ENCODE measurements at places on chromosomes 11 and 22. TPM values are rescaled to one million over a fixed set of nuclear protein-coding genes. Genes with fewer than 3 reads are reported as not detected.

DNA sequence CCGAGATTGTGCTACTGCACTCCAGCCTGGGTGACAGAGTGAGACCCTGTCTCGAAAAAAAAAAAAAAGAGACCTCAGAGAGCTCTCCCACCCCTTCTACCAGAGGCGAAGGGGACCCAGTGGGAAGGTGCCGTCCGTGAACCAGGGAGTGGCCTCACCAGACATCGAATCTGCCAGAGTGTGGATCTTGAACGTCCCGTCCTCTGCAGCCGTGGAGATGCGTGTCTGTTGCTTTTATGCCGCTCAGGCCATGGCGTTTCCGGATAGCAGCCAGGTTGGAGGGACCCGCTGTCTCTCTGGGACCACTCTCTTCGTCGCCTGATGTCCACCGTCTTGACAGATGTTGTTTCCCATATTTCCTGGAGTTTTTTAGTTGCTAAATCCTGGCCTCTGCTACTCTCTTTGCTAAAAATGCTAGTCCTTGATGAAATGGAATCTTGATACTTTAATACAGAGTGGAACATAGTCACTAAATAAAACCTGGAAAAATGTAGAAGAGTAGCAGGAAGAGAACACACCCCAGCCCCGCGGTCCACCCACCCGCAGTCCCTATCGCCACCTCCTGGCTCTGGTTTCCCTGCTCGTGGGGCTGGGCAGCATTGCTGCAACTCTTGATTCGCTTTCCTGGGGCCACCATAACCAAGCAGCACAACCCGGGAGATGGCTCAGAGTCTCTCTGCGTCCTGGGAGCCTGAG, 12.0 kb upstream of the MUC6 start:
- no peak for DNase-seq
- H3K27me3 ChIP-seq, result peaks cover 23% of the 10 kb centered on the region
- no peak overlapping the region for H3K27ac ChIP-seq
- H3K4me3 ChIP-seq, result no peak overlapping the region

GRCh38 chr11:27487706-27488105, 15.1 kb upstream of the LGR4 start:
- no peaks in the 10 kb centered on the region for H3K36me3 ChIP-seq
- no peaks in the 10 kb centered on the region for H3K27me3 ChIP-seq
- no peak for DNase-seq
- H3K27ac ChIP-seq, result no peak overlapping the region
- H3K4me3 ChIP-seq, result no peak overlapping the region

GRCh38 chr11:68962527-68963250, 18.1 kb downstream of the MRGPRD start:
- peak; percentile 39 for DNase-seq
- H3K4me1 ChIP-seq, result no peaks in the 10 kb centered on the region
- H3K27me3 ChIP-seq, result no peaks in the 10 kb centered on the region
- H3K36me3 ChIP-seq, result no peaks in the 10 kb centered on the region

DNA sequence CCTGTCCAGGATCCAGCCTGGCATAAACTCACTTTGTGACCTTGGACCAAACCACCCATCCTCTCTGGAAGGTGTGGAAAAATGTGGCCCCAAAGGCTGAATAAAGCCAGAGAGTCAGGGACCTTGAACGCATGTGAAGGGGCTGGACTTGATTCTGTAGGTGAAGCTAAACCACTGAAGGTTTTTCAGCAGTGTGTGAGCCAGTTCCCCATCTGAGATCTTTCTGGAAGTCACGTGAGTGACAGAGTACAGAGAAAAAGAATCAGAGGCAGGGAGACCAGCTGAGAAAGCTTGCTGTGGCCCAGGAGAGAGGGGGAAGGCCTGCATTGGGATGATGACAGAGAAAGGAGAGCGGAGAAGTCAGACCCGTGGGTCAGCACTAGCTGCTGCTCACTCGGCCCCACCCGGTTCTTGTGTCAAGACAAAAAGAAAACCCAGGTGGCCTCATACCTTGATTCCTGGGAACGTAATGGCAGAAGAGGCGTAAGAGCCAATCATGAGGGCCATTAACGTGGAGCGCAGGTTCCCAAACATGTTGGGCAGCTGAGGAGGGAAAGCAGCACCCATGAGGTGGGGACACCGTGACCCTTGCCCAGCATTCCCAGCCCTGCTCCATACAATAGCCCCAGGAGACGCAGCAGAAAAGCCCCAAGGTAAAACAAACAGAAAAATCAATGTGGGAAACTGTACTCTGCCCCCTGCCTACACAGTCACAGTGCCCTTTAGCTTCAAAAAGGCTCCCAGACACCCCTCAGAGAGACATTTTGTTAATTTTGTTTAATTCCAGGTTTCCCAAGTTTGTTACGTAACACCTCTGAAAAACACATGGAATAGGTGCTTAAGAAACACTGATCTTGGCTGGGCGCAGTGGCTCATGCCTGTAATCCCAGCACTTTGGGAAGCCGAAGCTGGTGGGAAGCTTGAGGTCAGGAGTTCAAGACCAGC, 17.9 kb downstream of the SLC43A1 start:
- H3K36me3 ChIP-seq, result no peaks in the 10 kb centered on the region
- H3K4me1 ChIP-seq, result peaks cover 6% of the 10 kb centered on the region
- H3K27me3 ChIP-seq, result no peaks in the 10 kb centered on the region
- H3K4me3 ChIP-seq, result no peak overlapping the region
- no peak for DNase-seq

DNA sequence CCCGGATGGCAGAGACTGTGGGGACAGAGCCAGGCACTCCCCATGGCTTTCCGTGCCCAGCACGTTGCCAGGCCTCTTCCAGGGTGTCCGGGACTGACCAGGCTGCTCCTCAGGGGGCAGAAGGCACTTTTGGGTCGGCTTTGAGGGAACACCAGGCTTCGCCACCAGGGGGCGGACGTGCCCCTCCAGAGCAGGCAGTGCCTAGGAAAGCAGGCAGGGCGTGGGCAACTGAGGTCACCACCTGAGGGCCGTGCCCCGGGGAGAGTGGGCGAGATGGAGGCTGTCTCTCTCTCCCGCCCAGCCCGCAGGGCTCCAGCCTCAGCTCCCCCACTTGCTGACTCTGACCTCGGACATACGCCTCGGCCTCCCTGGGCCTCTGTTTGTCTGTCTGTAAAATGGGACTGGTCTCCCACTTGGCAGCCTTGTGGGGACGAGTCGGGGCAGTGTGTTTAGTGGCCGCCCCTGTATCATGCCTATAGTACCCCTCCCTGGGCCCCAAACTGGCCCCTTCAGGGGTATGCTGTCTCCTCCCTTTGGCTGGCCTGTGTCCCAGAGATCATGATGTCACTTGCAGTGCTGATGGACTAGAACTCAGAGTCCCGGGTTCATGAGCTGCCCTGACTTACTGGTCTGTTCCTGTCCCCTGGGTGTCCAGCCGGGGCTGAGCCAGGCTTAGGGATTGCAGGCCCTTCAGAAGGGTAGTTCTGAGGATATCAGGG, 4.4 kb upstream of the PRR5 start:
- H3K4me3 ChIP-seq, result no peak overlapping the region
- no peak overlapping the region for H3K27ac ChIP-seq
- peak; percentile 87 for DNase-seq
- H3K36me3 ChIP-seq, result no peaks in the 10 kb centered on the region
- H3K4me1 ChIP-seq, result peaks cover 6% of the 10 kb centered on the region

GRCh38 chr11:77193911-77194830, 66.1 kb downstream of the MYO7A start:
- no peaks in the 10 kb centered on the region for H3K36me3 ChIP-seq
- DNase-seq, result no peak
- H3K27ac ChIP-seq, result no peak overlapping the region
- no peaks in the 10 kb centered on the region for H3K27me3 ChIP-seq
- no peak overlapping the region for H3K4me3 ChIP-seq
- H3K4me1 ChIP-seq, result no peaks in the 10 kb centered on the region

DNA sequence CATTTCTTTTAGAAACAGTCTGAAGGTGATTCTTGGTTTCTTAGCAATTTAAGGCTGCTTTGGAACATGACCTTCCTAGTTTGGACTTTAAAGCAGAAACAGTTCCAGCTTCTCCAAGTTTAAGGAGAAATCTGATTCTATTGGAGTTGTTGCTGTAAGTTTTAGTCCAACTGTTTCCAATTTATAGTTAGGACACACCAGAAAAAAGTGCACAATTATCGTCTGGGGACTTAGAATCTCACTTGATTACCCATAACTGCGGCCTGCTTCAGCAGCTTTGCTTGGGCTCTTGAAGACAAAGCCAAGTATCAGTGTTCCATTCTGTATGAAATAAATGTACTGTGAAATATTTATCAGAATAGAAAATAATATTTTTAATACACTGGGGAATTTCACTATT, 246.6 kb downstream of the TMEM135 start:
- DNase-seq, result no peak
- H3K27me3 ChIP-seq, result no peaks in the 10 kb centered on the region
- H3K4me1 ChIP-seq, result no peaks in the 10 kb centered on the region

GRCh38 chr11:82981852-82982251, 80.3 kb downstream of the DDIAS start:
- peaks cover 55% of the 10 kb centered on the region for H3K36me3 ChIP-seq
- no peaks in the 10 kb centered on the region for H3K27me3 ChIP-seq
- H3K4me3 ChIP-seq, result no peak overlapping the region
- H3K4me1 ChIP-seq, result peaks cover 9% of the 10 kb centered on the region
- DNase-seq, result no peak

DNA sequence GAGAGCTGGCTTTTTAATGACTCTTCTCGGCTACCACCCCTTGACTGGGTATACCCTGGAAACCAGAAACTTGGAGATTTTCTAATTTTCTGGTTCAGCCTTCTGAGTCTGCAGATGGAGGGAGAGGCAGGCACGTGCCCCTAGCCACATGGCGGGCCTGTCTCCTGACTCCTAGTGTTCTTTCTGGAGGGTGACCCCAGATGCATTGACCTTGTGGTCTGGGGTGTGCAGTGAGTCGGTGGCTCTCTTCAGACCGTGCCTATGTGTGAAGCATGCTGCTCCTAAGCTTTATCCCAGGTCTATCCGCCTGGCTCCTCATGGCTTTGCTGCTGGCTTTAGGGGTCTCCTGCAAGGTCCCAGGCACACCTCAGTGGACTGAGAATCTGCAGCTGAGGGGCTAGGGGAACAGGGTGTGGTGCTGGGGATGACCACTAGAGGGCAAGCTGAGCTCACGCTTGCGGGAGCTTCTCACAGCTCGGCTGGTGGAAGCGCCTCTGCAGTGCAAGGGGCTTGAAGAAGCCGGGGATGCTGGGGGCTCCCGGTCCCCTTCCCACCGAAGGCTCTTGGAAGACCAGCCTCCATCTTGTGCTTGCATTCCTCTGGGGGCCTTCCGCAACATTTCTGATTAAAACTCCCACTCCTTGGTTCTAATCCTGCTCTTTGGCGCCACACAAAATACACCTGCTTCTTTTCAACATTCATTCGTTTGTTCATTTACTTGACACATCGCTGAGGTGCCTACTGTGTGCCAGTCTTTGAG, 51.8 kb downstream of the OTOG start:
- no peak overlapping the region for H3K4me3 ChIP-seq
- H3K4me1 ChIP-seq, result peaks cover 2% of the 10 kb centered on the region
- H3K27me3 ChIP-seq, result no peaks in the 10 kb centered on the region

- H3K36me3 ChIP-seq, result no peaks in the 10 kb centered on the region
- H3K4me3 ChIP-seq, result no peak overlapping the region
- peaks cover 6% of the 10 kb centered on the region for H3K27me3 ChIP-seq
- DNase-seq, result no peak
Measured at GRCh38 chr11:124600621-124601320, 10.5 kb upstream of the PANX3 start.

DNA sequence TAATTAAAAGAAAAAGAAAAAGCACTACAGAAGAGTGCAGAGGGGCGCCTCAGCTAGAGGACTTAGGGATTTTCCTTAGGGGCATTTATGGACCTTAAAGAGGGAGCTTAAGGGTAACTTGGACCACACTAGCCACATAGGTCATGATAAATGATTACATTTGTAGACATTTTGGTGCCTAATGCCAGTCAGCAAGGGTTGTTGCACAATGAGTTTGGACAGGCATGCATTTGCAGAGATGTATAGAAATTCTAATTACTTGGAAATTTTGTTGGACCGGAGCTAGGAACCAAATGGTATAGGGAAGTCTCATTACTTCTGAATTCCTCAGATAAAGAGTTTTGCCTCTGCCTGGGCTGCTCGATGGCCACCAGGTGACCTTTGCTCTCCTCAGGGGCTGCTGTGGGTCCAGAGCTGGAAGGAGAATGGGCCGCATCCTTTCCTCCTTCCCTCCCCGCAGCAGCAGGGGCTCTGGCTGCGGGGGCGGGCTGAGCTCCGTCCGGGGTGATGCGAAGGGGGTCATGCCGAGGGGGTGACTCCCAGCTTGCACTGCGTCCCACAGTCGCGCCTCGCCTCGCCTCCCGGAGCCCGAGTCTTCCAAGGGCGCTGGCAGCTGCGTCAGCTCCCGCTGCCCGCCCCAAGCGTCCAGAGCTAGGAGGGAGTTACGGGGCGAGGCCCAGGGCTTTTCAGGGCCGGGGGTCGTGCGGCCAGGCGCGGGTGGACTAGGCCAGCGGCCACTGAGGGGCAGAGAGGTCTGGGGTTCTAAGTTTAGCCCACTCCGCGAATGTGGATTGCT, 20.3 kb upstream of the MALAT1 start:
- H3K36me3 ChIP-seq, result no peaks in the 10 kb centered on the region
- DNase-seq, result no peak
- H3K27ac ChIP-seq, result peak overlapping the region; percentile 88

- peaks cover 8% of the 10 kb centered on the region for H3K36me3 ChIP-seq
- no peaks in the 10 kb centered on the region for H3K27me3 ChIP-seq
- H3K4me3 ChIP-seq, result no peak overlapping the region
- no peak for DNase-seq
- H3K27ac ChIP-seq, result peak overlapping the region; percentile 87
Measured at GRCh38 chr11:9747828-9748227, 84.0 kb downstream of the SWAP70 start.

- H3K27me3 ChIP-seq, result no peaks in the 10 kb centered on the region
- H3K4me3 ChIP-seq, result no peak overlapping the region
- DNase-seq, result no peak
- H3K27ac ChIP-seq, result no peak overlapping the region
Measured at GRCh38 chr11:122394313-122394712, 261.2 kb upstream of the UBASH3B start.

GRCh38 chr11:132054822-132055221, 684.4 kb downstream of the NTM start:
- H3K4me1 ChIP-seq, result no peaks in the 10 kb centered on the region
- H3K27ac ChIP-seq, result no peak overlapping the region
- no peaks in the 10 kb centered on the region for H3K36me3 ChIP-seq

DNA sequence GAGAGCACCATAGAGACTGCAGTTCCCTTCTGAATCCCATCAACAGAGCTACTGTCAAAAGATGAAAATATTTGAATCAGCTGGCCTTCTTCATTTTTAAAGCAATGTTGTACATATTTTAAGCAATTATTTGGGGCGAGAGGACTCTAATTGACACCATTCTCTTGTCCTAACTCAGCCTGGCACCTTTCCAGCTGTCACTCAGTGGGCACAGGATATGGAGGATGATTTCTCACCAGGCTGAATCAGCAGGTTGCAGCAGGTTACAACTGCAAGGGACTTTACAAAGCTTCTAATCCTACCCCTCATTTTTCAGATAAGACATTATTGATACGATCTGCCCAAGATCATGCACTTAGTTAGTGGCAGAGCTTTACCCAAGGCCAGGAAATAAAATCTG, 11.9 kb upstream of the WT1 start:
- H3K27ac ChIP-seq, result no peak overlapping the region
- H3K4me3 ChIP-seq, result no peak overlapping the region
- no peaks in the 10 kb centered on the region for H3K27me3 ChIP-seq

GRCh38 chr11:64409278-64409677, 50.3 kb downstream of the RPS6KA4 start:
- H3K4me3 ChIP-seq, result no peak overlapping the region
- no peaks in the 10 kb centered on the region for H3K36me3 ChIP-seq
- no peak overlapping the region for H3K27ac ChIP-seq
- H3K4me1 ChIP-seq, result no peaks in the 10 kb centered on the region
- no peak for DNase-seq
- H3K27me3 ChIP-seq, result peaks cover 15% of the 10 kb centered on the region

The IGLL5 gene
- 46.9 TPM for total RNA-seq

The CCDC34 gene
- total RNA-seq, result 4.1 TPM

The MRPL40 gene
- total RNA-seq, result 18.0 TPM

The CARD18 gene
- not detected for total RNA-seq

The BAIAP2L2 gene
- 0.96 TPM for total RNA-seq

The C11orf97 gene
- total RNA-seq, result not detected

The TRIM49 gene
- total RNA-seq, result not detected

The SPON1 gene
- total RNA-seq, result 0.22 TPM

The MIAT gene
- 14.8 TPM for total RNA-seq
